ENCODE measurements at places on chromosomes 6 and 20.

GRCh38 chr6:31270788-31271640 is 878 bp downstream of the HLA-C start:
- peak; percentile 54 for DNase-seq

DNA sequence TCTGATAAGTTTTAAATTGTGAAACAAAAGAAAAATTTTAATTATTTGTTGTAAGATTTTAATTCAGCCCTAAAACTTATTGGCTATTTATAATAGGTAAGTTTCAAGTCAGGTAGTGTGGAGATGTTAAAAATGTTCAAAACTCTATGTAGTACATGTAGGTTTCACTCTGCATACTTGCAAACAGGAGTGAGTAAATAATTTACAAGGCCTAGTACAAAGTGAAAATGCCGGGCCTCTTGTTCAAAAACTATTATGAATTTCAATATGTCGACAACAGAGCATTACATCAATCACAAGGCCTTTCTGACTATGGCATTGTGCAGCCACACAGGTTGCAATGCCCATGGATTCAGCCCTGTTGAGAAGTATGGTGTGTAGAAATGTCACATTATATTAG is 80.9 kb upstream of the GRIK2 start:
- DNase-seq: no peak

DNA sequence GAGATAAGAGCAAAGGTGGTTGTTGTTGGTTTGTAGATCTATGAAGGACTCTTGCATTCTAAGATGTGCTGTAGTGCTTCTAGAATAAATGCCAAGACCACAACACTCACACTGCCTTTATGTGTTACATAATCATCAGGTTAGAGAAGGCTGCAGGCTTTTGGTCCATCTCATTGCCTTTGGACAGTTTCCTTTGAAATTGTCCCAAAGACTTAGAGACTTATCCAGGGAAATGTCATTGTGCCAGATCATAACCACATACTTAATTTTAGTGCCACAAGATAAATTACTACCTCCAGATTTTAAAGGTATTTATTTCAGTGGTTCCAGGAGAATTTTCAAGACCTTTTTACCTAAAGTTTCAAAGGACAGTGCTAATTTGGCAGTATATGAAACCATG is 666.6 kb upstream of the CITED2 start:
- DNase-seq: no peak

DNA sequence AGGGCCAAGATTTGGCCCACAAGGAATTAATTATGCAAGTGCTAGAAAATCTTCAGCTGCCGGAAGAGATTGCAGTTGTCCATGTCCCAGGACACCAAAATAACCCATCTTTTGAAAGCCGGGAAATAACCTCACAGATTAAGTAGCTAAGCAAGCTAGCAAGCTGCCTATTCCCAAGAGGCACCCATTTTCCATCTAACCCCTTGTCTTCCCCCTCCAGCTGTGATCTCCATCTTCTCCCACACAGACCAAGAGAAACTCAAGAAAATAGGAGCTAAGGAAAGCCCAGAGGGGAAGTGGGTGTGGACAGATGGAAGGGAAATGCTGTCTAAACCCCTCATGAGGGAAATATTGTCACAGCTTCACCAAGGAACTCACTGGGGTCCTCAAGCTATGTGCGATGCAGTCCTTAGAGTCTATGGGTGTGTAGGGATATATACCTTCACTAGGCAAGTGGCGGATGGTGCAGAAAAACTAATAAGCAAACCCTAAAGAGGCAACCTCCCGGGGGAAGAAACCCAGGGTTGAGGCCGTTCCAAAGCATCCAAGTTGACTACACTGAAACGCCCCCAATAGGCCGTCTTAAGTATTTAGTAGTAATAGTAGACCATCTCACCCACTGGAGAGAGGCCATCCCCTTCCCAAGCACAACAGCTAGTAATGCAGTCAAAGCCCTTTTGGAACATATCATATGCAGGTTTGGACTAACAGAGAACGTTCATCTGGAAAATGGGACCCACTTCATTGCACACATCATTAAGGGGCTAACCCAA is 64.3 kb upstream of the PRSS16 start:
- DNase-seq: no peak

GRCh38 chr20:51352791-51353190 is 189.7 kb downstream of the NFATC2 start:
- no peak for DNase-seq

- no peak for DNase-seq
These were observed 83.6 kb upstream of the C20orf144 start for GRCh38 chr20:33578510-33578909.

- no peak for DNase-seq
These were observed 637 bp upstream of the SLC22A3 start for GRCh38 chr6:160347259-160348222.

DNA sequence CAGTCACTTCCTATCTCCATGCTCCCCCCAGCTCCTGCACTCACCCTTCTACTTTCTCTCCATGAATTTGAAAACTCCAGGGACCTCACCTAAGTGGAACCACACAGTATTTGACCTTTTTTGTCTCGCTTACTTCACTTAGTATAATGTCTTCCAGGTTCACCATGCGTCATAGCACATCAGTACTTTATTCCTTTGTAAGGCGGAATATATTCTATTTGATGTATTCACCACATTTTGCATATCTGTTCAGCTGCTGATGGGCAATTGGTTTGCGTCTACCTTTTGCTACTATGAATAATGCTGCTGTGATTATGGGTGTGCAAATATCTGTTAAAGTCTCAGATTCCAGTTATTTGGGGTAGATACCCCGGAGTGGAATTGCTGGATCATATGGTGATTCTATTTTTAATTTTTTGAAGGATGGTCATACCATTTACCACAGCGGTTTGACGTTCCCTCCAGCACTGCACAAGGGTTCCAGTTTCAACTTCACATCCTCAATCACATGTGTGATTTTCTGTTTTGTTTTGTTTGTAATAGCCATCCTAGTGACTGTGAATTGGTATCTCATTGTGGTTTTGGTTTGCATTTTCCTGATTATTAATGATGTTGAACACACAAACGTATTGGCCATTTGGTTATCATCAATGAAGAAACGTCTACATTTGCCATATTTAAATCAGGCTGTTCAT is 20.3 kb upstream of the SYNDIG1 start:
- DNase-seq: no peak

- DNase-seq: no peak
These were observed 6.0 kb upstream of the PTK7 start for GRCh38 chr6:43070028-43070632.

GRCh38 chr6:39153766-39154397 is 38.9 kb upstream of the SAYSD1 start:
- DNase-seq: peak; percentile 15

DNA sequence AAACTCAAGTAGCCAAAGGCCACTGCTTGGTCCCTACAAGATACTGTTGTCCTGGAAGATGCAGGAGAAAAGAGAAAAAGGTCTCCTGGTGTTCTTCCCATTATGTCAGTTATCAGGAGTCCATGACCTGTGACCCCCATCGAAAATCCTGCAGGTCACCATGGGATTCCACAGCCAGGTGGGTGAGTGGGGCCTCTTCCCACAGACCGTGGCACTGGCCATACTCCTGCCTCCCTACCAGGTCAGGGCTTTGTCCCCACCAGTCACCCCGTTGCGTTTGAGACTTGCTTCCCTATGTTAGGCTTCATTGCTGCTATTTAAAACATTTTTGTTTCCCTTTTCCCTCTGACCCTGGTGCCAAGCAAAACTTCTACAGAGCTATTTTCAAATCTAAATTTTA is 60.6 kb downstream of the GNAS start:
- no peak for DNase-seq

- no peak for DNase-seq
These were observed 91.1 kb upstream of the OPRM1 start for GRCh38 chr6:153947808-153948447.

GRCh38 chr20:43210901-43211300 is 21.2 kb upstream of the PTPRT start:
- DNase-seq: no peak

- DNase-seq: no peak
These were observed 98.9 kb upstream of the ENPP5 start for GRCh38 chr6:46269447-46270229.

GRCh38 chr6:73969971-73970970 is 274.3 kb downstream of the CD109 start:
- DNase-seq: no peak

- DNase-seq: no peak
These were observed 195.5 kb upstream of the FBXL4 start for GRCh38 chr6:99143108-99143861.

- no peak for DNase-seq
These were observed 28.3 kb downstream of the PCK1 start for GRCh38 chr20:57589123-57589727.

- DNase-seq: no peak
These were observed 433.7 kb upstream of the MANEA start for GRCh38 chr6:95143408-95144180.

DNA sequence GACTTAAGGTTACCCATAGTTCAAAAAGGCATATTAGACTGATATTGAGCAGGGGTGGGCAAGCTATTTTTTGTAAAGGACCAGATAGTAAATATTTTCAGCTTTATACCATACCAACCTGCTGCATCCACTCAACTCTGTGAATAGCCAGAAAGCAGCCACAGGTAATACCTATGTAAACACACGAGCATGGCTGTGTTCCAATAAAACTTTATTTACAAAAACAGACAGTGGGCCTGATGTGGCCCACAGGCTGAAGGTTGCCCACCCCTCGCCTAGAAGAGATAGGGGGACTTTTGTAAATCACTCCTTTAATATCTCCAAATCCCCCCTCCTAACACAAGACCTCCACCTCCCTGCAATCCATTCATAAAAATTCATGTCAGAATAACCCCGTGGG is 64.4 kb downstream of the PSMG4 start:
- no peak for DNase-seq

DNA sequence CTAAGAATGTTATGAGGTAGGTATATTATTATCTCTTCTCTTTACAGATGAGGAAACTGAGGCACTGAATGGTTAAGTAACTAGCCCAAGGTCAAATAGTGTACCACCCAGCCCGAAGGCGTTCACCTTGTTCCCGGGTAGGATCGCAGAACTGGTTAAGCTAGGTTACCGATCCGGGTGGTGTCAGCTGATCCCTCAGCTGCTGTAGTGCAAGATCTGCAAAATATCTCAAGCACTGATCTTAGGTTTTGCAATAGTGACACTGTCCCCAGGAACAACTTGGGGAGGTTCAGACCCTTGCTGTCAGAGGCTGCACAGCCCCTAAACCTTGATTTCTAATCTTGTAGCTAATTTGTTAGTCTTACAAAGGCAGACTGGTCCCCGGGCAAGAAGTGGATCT is 28.1 kb downstream of the SLC52A3 start:
- no peak for DNase-seq

GRCh38 chr6:21441386-21441785 is 152.2 kb upstream of the SOX4 start:
- DNase-seq: no peak

- DNase-seq: no peak
These were observed 3.8 kb downstream of the SMIM26 start for GRCh38 chr20:18571009-18571408.

- DNase-seq: no peak
These were observed 41.6 kb downstream of the LYRM4 start for GRCh38 chr6:5219011-5219691.

DNA sequence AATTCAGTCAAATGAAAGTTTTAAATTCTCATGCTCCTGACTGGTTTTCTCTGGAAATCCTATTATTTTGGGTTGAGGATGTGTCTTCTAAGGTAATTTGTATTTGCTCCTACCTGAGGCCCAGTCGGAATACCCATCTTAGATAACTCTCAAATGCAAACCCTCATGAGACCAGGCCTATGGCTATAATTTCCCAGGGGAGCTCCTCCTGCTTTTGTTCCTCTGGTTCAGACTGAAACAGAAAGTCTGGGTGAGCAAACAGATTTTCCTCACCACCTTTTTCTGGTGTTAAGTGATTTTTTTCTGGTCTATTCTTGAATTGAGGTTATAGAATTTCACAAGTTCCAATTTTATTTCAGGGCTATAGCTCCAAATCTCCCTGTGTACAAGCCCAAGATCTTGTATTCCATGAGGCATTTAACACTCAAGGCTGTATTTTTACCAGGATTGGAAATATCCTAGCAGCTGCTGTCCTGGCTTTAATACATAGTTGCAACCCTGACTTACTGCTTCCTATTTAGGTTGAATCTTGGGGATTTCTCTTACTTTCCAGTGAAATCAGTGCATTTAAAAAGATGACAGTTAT is 169.1 kb upstream of the PTCHD4 start:
- DNase-seq: no peak

- DNase-seq: no peak
These were observed 146.3 kb upstream of the GJE1 start for GRCh38 chr6:141986457-141986856.

- peak; percentile 39 for DNase-seq
These were observed 806 bp downstream of the MICAL1 start for GRCh38 chr6:109454496-109455436.

- DNase-seq: no peak
These were observed 48.7 kb upstream of the BMP2 start for GRCh38 chr20:6718662-6719368.

DNA sequence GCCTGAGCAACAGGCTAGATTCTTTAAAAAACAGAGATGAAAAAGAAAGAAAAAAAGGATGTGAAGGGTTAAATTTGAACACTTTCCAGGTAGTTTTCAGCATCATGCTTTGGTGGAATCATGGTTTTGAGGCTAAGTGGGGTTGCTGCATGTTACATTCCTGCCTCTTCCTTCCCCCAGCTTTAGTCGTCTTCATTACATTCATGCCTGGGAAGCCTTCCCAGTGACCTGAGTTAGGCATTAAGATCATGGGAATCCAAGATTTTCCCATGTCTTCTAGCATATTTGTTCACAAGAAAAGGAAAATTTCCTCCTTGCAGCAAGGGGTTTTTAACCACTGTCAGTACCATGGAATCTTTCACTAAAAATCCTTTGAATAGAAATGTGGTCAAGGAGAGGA is 12.0 kb downstream of the TPX2 start:
- no peak for DNase-seq

- DNase-seq: no peak
These were observed 101.7 kb upstream of the IYD start for GRCh38 chr6:150266963-150267685.

- no peak for DNase-seq
These were observed 21.3 kb downstream of the RBM38 start for GRCh38 chr20:57412347-57413029.

DNA sequence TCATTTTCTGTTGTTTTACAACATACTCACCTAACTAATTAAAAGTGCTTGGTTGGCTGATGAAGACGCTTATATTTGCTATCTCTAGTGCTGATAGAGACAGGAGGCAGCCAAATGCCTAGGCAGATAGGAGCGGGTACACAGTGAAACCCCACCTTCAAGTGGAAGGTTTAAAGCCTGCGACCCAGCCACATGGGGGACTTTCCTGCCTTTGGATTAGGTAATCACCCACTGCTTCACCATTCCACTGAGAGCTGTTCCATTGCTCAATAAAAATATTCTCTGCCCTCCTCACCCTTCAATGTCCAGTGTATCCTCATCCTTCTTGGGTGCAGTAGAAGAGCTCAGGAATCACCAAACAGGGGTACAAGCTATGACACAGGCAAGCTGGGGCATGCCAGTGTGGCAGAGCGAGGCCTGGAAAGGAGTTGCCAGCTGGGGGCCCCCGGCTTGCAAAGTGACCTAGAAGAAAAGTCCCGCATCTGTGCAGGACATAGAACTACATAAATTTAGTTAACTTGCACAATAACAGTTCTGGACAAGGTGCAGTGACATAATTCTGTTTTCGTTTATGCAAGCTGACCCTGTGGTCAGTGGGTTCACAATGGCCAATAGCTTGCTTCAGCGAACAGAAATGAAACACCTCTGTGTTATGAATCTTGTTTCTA is 112.0 kb upstream of the MLIP start:
- DNase-seq: no peak

- DNase-seq: peak; percentile 15
These were observed 101.3 kb upstream of the MLN start for GRCh38 chr6:33905071-33905609.

Data from activated CD4-positive, alpha-beta T cell treated with anti-CD3 and anti-CD28 coated beads, Interleukin-2, amount 50 U/mL, for 24 hours (primary cell).